Regular cardiac myocyte (primary cell): ENCODE measurements at places on chromosomes 12 and 14. TPM values are rescaled to one million over a fixed set of nuclear protein-coding genes. Genes with fewer than 3 reads are reported as not detected.

The PPP2R5C gene
- total RNA-seq, result 91.3 and 95.8 TPM in 2 replicates

The SLC2A14 gene
- under 0.01 TPM in 2 replicates for total RNA-seq

The VRTN gene
- not detected in 2 replicates for total RNA-seq

The LRP1-AS gene
- 0.19 TPM in 1 of 2 replicates, not detected in the other for total RNA-seq

The RAN gene
- total RNA-seq, result 555 and 1,282 TPM in 2 replicates

The OR4E2 gene
- total RNA-seq, result not detected in 2 replicates

The NOVA1 gene
- 0.77 and 2.5 TPM in 2 replicates for total RNA-seq

The PKP2 gene
- total RNA-seq, result 0.38 and 8.2 TPM in 2 replicates

The TAS2R20 gene
- 1.2 and 4.2 TPM in 2 replicates for total RNA-seq

The GDF3 gene
- not detected in 2 replicates for total RNA-seq

The ZC2HC1C gene
- 0.85 and 0.96 TPM in 2 replicates for total RNA-seq

The TEAD4 gene
- 3.4 and 16.7 TPM in 2 replicates for total RNA-seq

The CD69 gene
- not detected in 2 replicates for total RNA-seq

The SLC5A8 gene
- total RNA-seq, result under 0.01 TPM in 1 of 2 replicates, not detected in the other

The ATL1 gene
- 1.7 and 8.5 TPM in 2 replicates for total RNA-seq

The LGR5 gene
- total RNA-seq, result 0.58 and 1.7 TPM in 2 replicates

The CMTM5 gene
- total RNA-seq, result 0.28 and 0.58 TPM in 2 replicates

The OAS3 gene
- total RNA-seq, result 3.4 and 9.2 TPM in 2 replicates

The MYO1H gene
- not detected in 2 replicates for total RNA-seq

The CCDC196 gene
- total RNA-seq, result not detected in 2 replicates

The APAF1 gene
- 30.7 and 39.3 TPM in 2 replicates for total RNA-seq

The AMHR2 gene
- total RNA-seq, result under 0.01 TPM in 1 of 2 replicates, not detected in the other

The KRT81 gene
- under 0.01 and 0.96 TPM in 2 replicates for total RNA-seq

The TAS2R7 gene
- under 0.01 TPM in 1 of 2 replicates, not detected in the other for total RNA-seq

The SLCO1B1 gene
- total RNA-seq, result not detected in 2 replicates

The AICDA gene
- not detected in 2 replicates for total RNA-seq

The PLBD1 gene
- 0.58 and 2.8 TPM in 2 replicates for total RNA-seq

The KLRC3 gene
- total RNA-seq, result not detected in 2 replicates

The PIANP gene
- under 0.01 TPM in 2 replicates for total RNA-seq

The PRICKLE1 gene
- total RNA-seq, result 3.1 and 4.6 TPM in 2 replicates

The RND1 gene
- total RNA-seq, result 0.19 and 0.28 TPM in 2 replicates

The TMTC2 gene
- 6.7 and 7.3 TPM in 2 replicates for total RNA-seq
